ENCODE measurements at places on chromosomes 2 and 18.
A peak's percentile ranks its signal among the peaks of the same experiment; 100 is the strongest.

- DNase-seq, result no peak
Measured at GRCh38 chr18:61731693-61732376, 161.0 kb downstream of the RNF152 start.

- DNase-seq, result no peak
Measured at GRCh38 chr2:109253217-109253616, 124.2 kb downstream of the SH3RF3 start.

GRCh38 chr18:3340682-3341097 is 78.8 kb downstream of the MYL12B start:
- DNase-seq, result peak; percentile 9

DNA sequence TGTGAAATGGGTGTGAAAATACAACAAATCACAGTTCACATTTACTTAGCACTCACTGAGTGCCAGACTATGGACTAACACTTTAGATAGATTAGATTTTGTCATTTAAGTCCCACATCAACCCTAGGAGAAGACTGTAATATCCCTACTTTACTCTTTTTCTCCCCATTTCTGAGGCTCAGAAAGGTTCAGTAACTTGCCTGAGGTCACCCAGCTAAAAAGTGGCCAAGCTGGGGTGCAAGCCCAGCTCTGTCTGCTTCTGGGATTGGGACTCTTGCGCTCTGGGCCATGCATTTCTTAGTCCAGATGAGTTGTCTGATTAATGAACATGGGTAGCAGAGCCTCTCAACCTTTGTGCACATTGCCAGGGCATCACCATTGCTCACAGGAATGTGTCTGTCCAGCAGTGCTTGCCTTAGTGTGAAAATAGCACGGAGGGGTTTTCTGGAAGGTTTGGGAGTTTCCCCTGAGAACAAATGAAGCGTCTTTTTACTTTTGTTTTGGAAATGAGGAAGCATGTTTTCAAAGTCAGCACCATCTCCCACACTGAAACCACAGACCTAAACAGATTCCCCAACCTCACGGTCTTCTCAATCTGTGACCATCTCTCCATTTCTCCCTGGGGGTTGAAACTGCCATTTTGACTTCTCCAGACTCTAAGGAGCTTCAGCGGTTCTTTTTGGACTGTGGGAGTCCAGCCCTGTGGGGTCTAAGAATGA is 31.9 kb downstream of the NRP2 start:
- no peak for DNase-seq

DNA sequence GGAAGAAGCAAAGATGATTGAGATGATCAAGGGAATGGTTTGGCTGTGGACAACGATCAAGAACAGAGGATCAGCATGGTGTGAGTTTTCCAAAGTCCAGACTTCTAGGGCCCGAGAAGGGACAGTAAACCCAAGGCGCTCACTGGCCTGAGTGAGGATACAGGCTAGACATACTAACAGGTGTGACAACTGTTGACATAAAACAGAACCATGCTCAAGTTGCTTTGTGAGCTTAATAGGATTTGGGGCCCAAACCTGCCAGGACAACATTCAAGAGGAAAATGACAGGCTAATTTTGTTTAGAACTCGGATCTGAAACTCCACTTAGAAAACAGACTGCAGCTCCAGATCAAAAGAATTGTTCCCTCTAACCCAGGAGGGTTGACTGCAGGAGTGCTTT is 68.1 kb upstream of the ACKR3 start:
- DNase-seq, result no peak

DNA sequence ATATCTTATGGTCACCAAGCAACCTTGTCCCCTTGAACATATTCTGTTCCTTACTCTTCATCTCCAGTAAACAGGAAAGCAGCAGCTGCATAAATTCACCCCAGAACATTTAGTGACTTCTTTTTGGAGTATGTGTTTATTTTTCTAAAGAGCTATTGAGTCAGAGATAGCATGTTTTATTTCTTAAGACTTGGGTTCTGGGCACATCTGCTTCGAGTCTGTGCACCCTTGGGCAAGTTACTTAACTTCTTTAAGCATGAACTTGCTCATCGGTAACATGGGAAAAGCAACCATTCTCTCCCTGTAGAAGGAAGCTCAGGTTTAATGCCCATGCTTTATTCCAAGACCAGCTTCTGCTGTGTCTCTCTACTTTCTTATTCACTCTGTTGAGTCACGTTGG is 309.3 kb upstream of the MEX3C start:
- no peak for DNase-seq

DNA sequence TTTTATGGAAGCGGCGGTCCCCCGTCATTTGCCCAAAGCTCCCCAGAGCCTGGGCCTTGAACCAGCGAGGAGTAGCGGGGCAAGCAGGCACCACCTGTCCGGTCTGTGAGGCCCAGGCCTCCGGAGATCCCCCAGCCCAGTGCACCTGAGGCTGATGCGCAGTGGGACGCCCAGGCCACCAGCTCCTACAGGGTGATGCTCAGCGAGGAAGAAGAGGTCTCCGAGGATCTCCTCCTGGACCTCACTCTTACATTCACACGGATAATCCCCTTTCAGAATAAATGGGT is 220.2 kb downstream of the NDUFA10 start:
- DNase-seq, result no peak

GRCh38 chr2:239002954-239003623 is 155.2 kb downstream of the TWIST2 start:
- DNase-seq, result no peak

GRCh38 chr2:102801858-102802699 is 40.2 kb downstream of the TMEM182 start:
- no peak for DNase-seq

DNA sequence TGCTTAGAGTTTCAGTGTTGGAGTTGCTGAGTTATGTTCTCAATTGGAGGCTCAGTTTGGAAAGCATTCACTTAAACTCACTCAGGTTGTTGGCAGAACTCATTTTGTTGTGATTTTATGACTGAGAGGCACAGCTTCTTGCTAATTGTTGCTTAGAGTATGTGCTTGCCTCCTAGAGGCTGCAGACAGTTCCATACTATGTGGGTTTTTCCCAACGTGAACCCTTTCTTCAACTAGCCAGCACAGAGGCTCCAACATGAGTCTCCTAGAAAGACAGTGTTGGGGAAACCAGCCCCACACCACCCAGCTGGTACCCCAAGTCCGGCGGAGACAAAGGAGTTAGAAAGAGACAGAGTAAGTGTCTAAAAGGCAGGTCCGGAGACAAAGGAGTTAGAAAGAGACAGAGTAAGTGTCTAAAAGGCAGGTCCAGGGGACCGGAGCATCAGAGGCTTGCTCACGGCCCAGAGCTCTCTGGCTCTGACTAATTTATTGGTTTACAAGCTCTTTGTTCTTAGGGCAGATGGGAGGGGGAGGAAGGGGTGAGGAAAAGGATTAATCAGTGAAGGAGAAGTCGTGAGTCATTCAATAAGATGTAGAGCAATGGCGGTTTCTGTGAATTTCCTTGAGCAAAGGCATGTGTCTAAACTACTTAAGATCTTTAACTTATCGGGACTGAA is 999.7 kb upstream of the LRRTM1 start:
- peak; percentile 16 for DNase-seq

- no peak for DNase-seq
Measured at GRCh38 chr2:237134321-237135230, 48.9 kb downstream of the COPS8 start.

DNA sequence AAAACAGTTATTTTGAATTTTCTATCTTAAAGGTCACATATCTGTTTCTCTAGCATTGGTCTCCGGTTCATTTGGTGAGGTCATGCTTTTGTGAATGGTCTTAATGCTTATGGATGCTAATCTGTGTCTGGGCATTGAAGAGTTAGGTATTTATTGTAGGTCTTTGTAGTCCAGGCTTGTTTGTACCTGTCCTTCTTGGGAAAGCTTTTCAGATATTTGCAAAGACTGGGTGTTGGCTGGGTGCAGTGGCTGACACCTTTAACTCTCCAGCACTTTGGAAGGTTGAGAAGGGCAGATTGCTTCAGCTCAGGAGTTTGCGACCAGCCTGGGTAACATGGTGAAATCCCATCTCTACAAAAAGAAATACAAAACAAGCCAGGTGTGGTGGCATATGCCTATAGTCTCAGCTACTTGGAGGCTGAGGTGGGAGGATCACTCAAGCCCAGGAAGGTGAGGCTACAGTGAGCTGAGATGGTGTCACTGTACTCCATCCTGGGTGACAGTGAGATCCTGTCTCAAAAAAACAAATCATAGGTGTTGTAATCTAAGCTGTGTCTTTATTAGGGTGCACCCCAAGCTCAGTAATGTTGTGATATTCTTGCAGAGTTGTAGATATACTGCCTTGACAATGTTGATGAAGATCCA is 82.3 kb downstream of the FAM117B start:
- no peak for DNase-seq

- DNase-seq, result no peak
Measured at GRCh38 chr2:176079831-176080539, 3.8 kb downstream of the EVX2 start.

- no peak for DNase-seq
Measured at GRCh38 chr2:6667326-6667725, 198.4 kb downstream of the CMPK2 start.

DNA sequence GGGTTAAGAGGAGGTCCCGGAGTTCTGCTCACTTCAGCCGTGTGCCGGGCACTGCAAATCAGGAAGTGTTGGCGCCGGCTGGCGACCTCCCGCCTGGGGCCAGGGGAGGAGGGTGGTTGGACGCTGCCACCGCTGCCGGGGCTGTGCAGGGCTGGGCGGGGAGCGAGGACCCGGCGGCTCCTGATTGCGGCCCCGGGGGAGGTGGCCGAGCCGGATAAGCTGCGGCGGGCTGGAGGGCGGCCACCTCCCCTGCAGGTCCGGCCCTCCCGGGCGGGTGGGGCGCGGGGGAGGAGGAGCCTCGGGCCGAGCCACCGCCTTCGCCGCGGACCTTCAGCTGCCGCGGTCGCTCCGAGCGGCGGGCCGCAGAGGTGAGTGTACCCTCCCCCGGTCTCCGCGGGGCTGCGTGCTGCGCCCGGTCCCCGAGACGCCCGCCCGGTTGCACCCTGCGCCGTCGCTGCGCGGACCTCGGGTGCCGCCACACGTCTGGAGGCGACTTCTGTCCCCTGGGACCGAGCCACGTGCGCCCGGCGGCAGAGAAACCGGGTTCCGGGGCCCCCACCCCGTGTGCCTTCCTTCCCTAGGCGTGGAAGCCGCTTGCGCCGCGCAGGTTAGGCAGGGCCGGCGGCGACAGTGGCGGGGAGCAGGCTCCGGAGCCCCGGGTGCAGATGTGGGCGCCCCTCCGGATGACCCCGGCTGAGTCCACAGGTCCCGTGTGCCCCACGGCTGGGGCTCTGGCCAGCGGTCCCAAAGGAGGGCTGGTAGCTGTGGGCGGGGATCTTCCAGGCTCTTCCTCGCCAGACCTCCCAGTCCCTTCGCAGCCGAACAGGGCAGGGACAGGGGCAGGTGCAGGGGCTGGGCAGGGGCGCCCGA is at the start of gene STEAP3:
STEAP3 (plus strand) TSS at position 314 of the 870 bp plus-strand sequence. CDS start 7,179 bp downstream, outside the sequence.
- DNase-seq, result peak; percentile 77

DNA sequence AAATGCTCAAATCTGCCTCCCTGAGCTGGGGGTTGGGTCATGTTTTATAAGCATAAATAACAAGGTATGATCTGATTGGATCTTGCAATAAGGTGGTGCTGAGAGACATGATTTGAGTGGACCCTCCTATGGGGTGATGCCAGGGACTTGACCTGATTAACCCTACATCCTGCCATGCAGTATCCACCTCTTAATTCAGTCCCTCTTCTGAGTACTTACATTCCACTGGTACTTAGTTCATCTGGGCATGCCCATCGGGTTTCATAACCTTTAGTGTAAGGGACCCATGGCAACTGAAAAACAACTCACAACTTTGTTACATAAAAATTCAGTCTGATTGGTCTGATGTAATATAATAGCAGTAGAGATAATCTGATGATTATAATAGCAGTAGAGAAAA is 397.9 kb upstream of the HNMT start:
- DNase-seq, result no peak

DNA sequence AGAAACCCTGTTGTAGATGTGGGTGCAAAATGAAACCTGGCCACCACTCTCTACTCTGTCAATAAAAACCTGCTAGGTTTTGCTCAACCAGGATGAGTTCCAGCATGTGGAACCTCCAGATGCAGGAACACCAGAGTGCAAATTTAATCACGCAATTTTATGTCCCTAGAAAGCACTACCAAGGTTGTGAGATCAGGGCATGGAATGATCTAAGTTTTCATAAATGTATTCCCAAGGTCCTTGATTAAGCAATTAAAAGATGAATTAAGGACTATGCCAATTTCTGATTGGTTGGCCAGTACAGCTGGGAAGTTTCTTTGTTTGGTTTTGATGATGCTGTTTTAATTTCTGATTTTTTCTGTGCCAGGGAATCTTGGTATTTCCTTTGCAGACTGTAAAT is 179.2 kb downstream of the KCNS3 start:
- no peak for DNase-seq

DNA sequence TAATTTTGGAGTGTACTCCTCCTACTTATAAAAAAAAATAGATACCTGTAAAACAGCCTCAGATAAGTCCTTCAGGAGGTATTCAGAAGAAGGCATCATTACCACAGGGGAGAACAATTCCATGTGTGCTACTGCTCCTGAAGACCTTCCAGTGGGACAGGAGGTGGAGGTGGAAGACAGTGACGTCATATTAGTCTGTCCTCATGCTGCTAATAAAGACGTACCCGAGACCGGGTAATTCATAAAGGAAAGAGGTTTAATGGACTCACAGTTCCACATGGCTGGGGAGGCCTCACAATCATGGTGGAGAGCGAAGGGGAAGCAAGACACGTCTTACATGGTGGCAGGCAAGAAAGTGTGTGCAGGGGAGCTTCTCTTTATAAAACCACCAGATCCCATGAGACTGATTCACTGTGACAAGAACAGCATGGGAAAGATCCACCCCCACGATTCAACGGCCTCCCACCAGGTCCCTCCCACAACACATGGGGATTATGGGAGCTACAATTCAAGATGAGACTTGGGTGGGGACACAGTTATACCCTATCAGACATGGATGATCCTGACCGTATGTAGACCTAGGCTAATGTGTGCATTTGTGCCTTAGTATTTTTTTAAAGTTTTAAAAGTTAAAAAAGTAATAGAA is 98.4 kb downstream of the NDUFA10 start:
- no peak for DNase-seq

- DNase-seq, result peak; percentile 71
Measured at GRCh38 chr2:15560140-15560987, 770 bp downstream of the NBAS start.

DNA sequence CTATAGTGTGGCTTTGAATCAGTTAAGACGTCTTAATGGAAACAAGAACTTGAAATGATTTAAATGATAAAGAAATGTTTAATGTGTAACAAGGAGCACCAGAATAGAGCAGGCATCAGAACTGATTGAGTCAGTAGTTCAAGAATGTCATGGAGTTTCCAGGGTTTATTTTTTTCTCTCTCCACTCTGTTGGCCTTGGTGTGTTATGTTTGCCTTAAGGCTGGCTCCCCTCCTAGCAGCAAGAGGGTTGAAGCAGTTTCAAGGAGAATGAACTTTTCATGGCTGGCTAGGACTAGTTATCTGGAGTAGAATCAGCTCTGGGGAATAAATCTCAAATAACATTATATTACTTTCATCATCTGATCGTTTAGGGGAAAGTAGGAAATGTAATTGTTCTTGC is 13.4 kb upstream of the GLS start:
- DNase-seq, result no peak

- DNase-seq, result no peak
Measured at GRCh38 chr2:235647877-235648276, 154.0 kb downstream of the AGAP1 start.

All from RKO (cell line).